Fibroblast of gingiva (primary cell): ENCODE measurements at places on chromosomes 3 and 15.
A peak's percentile ranks its signal among the peaks of the same experiment; 100 is the strongest.

GRCh38 chr15:74375303-74375693, 7.9 kb upstream of the CYP11A1 start:
- peak; percentile 60 for DNase-seq

DNA sequence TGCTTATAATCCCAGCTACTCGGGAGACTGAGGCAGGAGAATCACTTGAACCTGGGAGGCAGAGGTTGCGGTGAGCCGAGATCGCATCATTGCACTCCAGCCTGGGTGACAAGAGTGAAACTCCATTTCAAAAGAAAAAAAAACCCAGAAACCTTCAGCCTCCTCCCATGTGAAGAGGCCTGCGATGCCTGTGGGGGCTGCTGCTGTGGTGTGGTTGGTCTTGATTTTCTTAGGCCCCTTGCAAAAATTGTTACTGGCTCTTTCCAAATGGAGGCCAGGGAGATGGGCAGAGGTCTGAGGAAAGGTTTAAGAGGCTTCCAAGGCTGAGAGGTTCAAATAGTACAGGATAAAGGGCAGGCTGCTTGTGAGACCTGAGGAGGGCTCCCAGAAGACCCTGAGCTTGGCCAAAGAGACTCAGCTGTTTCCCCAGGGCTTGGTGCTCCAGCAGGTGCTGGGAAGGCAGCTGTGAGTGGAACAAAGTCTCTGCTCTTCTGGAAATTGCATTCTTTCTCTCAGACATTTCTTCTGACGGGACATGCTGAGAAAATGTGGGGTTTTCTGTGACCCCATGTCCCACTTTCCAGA, 18.4 kb downstream of the GCSAM start:
- DNase-seq, result no peak

- DNase-seq, result no peak
These were observed 71.3 kb upstream of the ETV5 start for GRCh38 chr3:186180151-186180550.

GRCh38 chr15:66925721-66926120, 139.7 kb upstream of the SMAD3 start:
- DNase-seq, result no peak

GRCh38 chr3:175288621-175289020, 429.5 kb downstream of the NAALADL2 start:
- DNase-seq, result no peak

DNA sequence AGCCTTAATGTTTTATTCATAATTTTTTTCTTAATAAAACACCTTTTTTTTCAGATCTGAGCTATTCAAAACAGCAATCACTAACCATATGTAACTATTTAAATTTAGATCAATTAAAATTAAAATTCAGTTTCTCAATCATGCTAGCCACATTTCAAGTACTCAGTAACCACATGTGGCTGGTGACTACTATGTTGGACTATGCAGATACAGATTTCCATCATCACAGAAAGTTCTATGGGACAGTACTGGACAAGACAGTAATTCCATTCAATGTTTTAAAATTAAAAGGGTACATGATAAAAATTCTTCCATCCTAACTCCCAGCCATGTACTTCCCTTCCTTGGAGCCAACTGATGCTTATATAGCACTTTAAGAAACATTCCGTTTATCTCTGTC, 119.3 kb downstream of the GLDN start:
- DNase-seq, result no peak

GRCh38 chr15:75091814-75092213, 68.4 kb downstream of the PPCDC start:
- DNase-seq, result no peak

DNA sequence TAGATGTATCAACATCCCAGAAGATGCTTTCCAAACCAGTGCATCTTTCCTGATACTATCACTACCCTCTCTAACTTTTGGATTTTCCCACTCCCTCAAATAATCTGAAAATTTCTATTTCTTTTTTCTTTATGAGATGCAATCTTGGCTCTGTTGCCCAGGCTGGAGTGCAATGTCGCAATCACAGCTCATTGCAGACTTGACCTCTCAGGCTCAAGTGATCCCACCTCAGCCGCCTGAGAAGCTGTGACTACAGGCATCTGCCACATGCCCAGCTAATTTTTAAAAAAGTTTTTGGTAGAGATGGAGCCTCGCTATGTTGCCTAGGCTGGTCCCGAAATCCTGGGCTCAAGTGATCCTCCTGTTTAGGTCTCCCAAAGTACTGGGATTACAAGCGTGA, 239.7 kb downstream of the SUCLG2 start:
- DNase-seq, result no peak

DNA sequence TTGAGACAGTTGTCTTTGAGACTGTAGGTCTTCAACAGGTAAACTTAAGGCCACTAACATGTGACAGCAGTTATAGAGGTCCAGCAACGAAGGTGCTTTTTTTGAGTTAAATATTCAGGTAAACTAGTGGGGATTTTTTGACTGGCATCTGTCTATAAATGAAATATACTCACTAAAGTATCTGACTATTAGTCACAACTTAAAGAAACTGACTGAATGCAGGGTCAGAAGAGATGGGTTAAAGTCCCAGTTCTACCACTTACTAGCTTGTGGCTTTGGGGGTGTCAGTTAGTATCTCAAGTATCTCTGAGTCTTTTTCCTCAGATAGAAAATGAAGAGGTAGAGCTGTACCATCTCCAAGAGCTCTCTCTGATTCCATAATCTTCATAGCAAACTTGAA, 18.0 kb downstream of the MIX23 start:
- DNase-seq, result no peak

GRCh38 chr3:96865605-96866004, 51.2 kb downstream of the EPHA6 start:
- no peak for DNase-seq

- DNase-seq, result no peak
These were observed 95.2 kb upstream of the PLCL2 start for GRCh38 chr3:16789344-16790120.

- peak; percentile 54 for DNase-seq
These were observed 196.7 kb upstream of the TPRG1 start for GRCh38 chr3:188974856-188975599.

GRCh38 chr15:67241132-67241855, 13.2 kb downstream of the AAGAB start:
- no peak for DNase-seq

- DNase-seq, result no peak
These were observed 238.7 kb downstream of the TBL1XR1 start for GRCh38 chr3:176958560-176958959.

DNA sequence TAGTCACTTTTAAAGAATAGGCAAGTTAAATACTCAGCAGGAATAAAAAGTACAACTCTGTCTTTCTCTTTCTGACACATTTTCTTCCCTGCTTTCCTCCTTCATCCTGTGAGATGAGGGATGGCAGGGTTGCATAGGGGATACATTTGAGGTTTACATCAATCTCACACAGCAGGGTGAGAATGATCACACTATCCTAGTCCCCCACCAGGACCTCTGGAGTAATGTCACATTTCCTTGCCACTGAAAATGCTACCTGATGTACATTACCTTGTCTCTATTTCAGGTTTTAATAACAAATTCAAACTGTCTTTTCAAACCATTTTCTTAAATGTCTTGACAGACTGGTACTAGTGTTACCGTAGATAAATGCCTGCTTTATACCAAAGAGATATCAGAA, 816.9 kb downstream of the FHIT start:
- DNase-seq, result no peak
